ENCODE measurements at places on chromosomes 2 and 18.

GRCh38 chr2:12251121-12251520 lies 465.6 kb upstream of the TRIB2 start:
- DNase-seq, result no peak

- DNase-seq, result no peak
Measured at GRCh38 chr2:135607561-135607960, 76.3 kb downstream of the R3HDM1 start.

DNA sequence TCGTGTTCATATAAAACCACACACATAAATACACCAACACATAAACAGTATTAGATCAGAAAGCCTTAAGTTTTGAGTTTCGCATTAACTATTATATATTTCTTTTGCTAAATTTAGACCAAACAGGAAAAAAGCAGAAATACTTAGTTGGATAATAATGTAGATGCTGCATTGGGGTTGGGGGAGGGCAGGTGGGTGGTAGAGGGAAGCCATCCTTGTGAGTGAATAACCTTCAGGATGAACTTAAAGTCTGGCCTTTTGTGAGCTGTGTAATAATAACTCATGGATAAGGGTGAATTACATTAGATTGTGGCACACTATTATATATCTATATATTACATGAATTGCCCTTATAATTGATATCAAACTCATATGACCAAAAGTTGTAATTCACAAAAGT lies 174.7 kb downstream of the WDR7 start:
- DNase-seq, result no peak

GRCh38 chr2:99636144-99637034 lies 146.6 kb upstream of the REV1 start:
- DNase-seq, result peak; percentile 61

GRCh38 chr2:43005975-43006833 lies 213.8 kb upstream of the HAAO start:
- DNase-seq, result peak; percentile 33

DNA sequence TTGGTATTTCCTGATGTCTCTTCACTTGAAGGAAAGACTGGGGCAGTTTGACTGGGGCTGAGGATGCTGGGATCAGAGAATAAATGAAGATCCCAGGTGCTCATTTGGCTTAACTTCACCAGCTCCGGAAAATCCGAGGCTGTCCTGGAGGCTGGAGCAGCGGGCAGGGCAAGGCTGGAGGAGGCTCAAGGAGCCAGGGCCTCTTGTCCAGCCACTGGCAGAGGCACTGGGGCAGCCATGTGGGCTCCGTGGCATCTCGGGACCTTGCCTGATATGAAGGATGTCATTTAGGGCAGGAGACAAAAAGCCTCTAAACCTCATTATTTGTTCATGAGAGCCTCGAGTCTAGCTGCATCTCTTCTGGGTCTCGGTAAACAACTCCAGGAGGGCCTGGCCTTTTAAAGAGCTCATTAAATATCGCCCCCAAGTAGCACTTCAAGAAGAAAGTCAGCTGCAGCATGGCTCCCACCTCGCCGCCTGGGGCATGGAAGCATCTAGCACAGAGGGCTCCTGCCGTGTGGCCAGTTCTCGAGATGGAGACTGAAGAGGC lies 13.5 kb upstream of the GPR55 start:
- no peak for DNase-seq

- DNase-seq, result no peak
Measured at GRCh38 chr2:49080681-49081080, 73.6 kb downstream of the FSHR start.

GRCh38 chr2:159444754-159445153 lies 158.3 kb upstream of the WDSUB1 start:
- DNase-seq, result no peak

DNA sequence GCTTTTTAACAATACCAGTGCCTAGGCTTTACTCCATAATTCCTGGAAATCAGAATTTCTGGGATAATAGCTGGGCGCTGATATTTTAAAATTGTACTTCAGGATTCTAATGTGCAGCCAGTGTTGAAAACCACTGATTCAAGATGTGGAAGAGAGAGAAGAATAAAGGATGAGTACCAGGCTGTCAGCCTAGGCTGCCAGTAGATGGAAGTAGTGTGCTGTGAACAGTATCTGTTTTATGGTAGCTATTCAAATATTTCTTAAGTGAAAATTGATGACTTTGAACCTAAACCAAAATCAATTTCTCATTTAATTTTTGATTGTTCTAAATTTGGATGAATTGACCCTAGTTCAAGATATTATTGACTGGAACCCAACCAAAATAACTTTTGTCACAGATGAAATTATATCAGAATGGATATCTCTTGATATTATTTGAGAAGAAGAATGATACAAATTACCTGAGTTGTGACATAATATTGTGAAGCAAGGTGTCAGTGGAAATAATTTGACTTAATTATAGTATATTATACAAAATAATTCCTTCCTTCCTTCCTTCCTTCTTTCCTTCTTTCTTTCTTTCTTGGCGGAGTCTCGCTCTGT lies 88.0 kb downstream of the COMMD1 start:
- DNase-seq, result no peak

GRCh38 chr2:179467111-179467510 lies 202.5 kb upstream of the SESTD1 start:
- DNase-seq, result no peak

- no peak for DNase-seq
Measured at GRCh38 chr2:33384599-33384961, 91.9 kb upstream of the RASGRP3 start.

- no peak for DNase-seq
Measured at GRCh38 chr2:159506764-159507440, 109.4 kb downstream of the BAZ2B start.

- no peak for DNase-seq
Measured at GRCh38 chr18:68991286-68991685, 193.4 kb downstream of the CCDC102B start.

DNA sequence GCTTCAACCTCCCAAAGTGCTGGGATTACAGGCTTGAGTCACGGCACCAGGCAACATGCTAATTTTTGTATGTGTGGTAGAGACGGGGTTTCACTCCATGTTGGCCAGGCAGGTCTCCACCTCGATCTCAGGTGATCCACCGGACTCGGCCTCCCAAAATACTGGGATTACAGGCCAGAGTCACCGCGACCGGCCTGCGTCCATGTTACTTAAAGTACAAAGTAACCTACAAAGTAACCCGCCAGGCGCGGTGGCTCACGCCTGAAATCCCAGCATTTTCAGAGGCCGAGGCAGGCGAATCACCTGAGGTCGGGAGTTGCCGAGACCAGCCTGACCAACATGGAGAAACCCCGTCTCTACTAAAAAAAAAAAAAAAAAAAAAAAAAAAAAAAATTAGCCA lies 1.1 kb upstream of the ANKRD30B start:
- DNase-seq, result no peak

Data from body of pancreas (tissue), 4 donors.